Activated naive CD8-positive, alpha-beta T cell treated with anti-CD3 and anti-CD28 coated beads, Interleukin-2, amount 50 U/mL, for 24 hours (primary cell): ENCODE measurements at places on chromosomes 13 and 19.
A peak's percentile ranks its signal among the peaks of the same experiment; 100 is the strongest.

DNA sequence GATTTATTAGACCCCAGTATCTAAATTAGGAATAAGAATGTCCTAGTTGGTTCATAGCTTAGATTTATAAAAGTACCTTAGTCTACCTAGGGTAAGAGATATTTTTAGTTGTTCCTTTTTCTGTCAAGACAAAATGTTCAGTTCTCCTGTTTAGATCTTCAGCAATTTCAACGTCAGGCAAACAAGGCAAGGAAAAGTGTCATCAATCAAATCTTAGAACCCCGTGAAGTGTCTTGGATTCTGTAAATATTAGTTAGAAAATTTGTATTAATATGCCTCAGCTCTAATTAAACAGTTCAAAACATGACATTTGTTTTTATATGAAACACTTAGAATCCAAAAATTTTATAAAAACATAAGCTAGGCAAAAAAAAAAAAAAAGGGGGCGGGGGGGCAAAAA is 296.6 kb downstream of the PCDH9 start:
- no peaks in the 10 kb centered on the region for H3K4me1 ChIP-seq
- no peak overlapping the region for H3K27ac ChIP-seq
- H3K36me3 ChIP-seq: no peaks in the 10 kb centered on the region

DNA sequence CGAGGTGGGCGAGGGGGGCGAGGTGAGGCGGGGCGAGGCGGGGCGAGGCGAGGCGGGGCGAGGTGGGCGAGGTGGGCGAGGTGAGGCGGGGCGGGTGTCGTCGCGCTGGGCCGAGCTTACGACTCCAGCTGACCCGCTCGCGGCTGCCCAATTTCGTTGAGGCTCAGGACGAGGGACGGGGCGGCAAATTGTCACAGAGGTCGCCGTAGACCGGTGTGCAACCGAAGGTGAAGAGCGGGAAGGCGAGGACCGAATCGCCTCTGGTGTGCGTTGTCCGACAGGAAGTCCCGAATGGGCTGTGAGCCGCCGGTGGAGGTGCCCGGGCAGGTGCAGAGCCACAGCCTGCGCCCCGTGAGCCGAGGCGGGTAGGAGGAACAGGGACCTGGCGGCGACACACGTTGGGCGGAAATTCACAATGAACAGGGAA is at the start of gene LACC1:
LACC1 (plus strand) TSS at position 150 of the 427 bp plus-strand sequence. CDS start 1,082 bp downstream, outside the sequence.
- H3K27me3 ChIP-seq: peaks cover 16% of the 10 kb centered on the region
- H3K4me1 ChIP-seq: peaks cover 25% of the 10 kb centered on the region
- peak within 1 kb of the TSS; percentile 86 for H3K27ac ChIP-seq
- peak within 1 kb of the TSS; percentile 84 for H3K4me3 ChIP-seq
- H3K36me3 ChIP-seq: no peaks in the 10 kb centered on the region

DNA sequence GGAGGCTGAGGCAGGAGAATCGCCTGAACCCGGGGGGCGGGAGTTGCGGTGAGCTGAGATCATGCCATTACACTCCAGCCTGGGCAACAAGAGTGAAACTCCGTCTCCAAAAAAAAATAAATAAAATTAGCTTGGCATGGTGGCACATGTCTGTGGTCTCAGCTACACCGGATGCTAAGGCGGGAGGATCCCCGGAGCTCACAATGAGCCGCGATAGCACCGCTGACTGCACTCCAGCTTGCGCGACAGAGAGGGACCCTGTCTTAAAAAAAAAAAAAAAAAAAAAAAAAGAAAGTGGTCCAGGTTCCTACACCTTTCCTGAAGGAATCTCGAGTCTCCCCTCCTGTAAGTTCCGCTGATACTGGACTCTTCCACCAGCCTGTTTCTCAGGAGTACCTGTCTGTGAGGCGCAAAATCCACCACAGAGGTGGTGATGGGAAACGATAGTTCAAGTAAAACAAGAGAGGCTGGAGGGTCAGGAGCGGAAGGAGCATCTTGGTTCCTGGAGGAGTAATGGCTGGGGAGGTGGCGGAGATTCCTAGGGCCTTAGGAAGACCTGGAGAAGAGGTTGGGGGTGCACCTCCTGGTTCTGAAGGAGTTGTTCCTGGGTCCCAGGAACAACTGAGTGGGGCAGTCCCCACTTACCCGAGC is 471 bp downstream of the FUT1 start:
- no peaks in the 10 kb centered on the region for H3K36me3 ChIP-seq
- no peak for DNase-seq
- peak overlapping the region; percentile 72 for H3K4me3 ChIP-seq
- H3K27me3 ChIP-seq: peaks cover 28% of the 10 kb centered on the region
- peaks cover 16% of the 10 kb centered on the region for H3K4me1 ChIP-seq
- no peak overlapping the region for H3K27ac ChIP-seq

GRCh38 chr13:113152691-113152983 is 5.8 kb upstream of the PROZ start:
- DNase-seq: no peak
- H3K4me1 ChIP-seq: peaks cover 16% of the 10 kb centered on the region
- no peaks in the 10 kb centered on the region for H3K36me3 ChIP-seq
- peaks cover 19% of the 10 kb centered on the region for H3K27me3 ChIP-seq
- peak overlapping the region; percentile 64 for H3K27ac ChIP-seq
- H3K4me3 ChIP-seq: peak overlapping the region; percentile 74

- H3K27me3 ChIP-seq: no peaks in the 10 kb centered on the region
- H3K4me3 ChIP-seq: no peak overlapping the region
- H3K36me3 ChIP-seq: peaks cover 12% of the 10 kb centered on the region
Measured at GRCh38 chr13:51729866-51730553, 74.0 kb downstream of the DHRS12 start.

- no peak overlapping the region for H3K4me3 ChIP-seq
- peaks cover 15% of the 10 kb centered on the region for H3K36me3 ChIP-seq
- no peak for DNase-seq
Measured at GRCh38 chr13:49746111-49746510, 46.4 kb downstream of the KPNA3 start.

GRCh38 chr13:84433024-84433423 is 550.8 kb upstream of the SLITRK1 start:
- no peaks in the 10 kb centered on the region for H3K4me1 ChIP-seq
- no peaks in the 10 kb centered on the region for H3K36me3 ChIP-seq
- no peak overlapping the region for H3K4me3 ChIP-seq
- no peak for DNase-seq

- H3K36me3 ChIP-seq: peaks cover 6% of the 10 kb centered on the region
- H3K27me3 ChIP-seq: no peaks in the 10 kb centered on the region
- no peak overlapping the region for H3K4me3 ChIP-seq
- DNase-seq: peak; percentile 43
- peak overlapping the region; percentile 46 for H3K27ac ChIP-seq
Measured at GRCh38 chr13:48214519-48215121, 18.4 kb upstream of the ITM2B start.

- H3K36me3 ChIP-seq: peaks cover 3% of the 10 kb centered on the region
- H3K4me3 ChIP-seq: no peak overlapping the region
- H3K27ac ChIP-seq: no peak overlapping the region
- H3K4me1 ChIP-seq: no peaks in the 10 kb centered on the region
Measured at GRCh38 chr19:29176981-29177754, 35.8 kb downstream of the UQCRFS1 start.

DNA sequence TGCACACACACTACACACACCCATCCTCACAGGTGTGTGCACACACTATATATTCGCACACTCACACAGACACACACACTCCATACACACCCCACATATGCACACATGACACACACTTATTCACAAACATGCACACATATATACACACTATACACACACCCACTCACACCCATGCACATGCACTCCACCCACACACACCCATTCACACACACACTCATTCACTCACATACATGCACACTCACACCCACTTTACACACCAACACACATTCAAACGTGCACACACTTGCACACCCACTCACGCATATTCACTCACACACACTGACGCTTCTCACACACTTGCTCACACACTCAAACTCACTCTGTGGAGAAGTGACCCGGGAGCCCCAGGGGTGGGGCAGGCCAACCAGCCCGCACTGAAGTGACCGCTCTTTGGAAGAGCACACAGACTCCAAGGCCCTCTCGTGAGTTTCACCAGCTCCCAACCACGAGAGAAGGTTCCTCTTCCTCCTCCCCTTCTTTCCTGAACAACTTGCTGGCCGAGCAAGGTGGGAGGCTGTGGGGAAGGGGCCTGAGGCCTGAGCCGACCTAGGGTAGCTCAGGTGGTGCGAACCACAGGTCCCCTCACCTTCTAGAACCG is 86.1 kb upstream of the TM9SF2 start:
- no peaks in the 10 kb centered on the region for H3K27me3 ChIP-seq
- peaks cover 32% of the 10 kb centered on the region for H3K4me1 ChIP-seq
- no peak overlapping the region for H3K27ac ChIP-seq
- H3K36me3 ChIP-seq: peaks cover 13% of the 10 kb centered on the region
- no peak overlapping the region for H3K4me3 ChIP-seq

GRCh38 chr13:97422118-97423054 is 11.6 kb upstream of the RAP2A start:
- no peaks in the 10 kb centered on the region for H3K36me3 ChIP-seq
- H3K4me3 ChIP-seq: no peak overlapping the region
- DNase-seq: no peak
- peaks cover 4% of the 10 kb centered on the region for H3K27me3 ChIP-seq
- no peak overlapping the region for H3K27ac ChIP-seq

- DNase-seq: no peak
- no peak overlapping the region for H3K4me3 ChIP-seq
- no peaks in the 10 kb centered on the region for H3K4me1 ChIP-seq
- no peaks in the 10 kb centered on the region for H3K36me3 ChIP-seq
- peaks cover 2% of the 10 kb centered on the region for H3K27me3 ChIP-seq
- H3K27ac ChIP-seq: no peak overlapping the region
Measured at GRCh38 chr13:52925775-52926285, 77.4 kb upstream of the PCDH8 start.

DNA sequence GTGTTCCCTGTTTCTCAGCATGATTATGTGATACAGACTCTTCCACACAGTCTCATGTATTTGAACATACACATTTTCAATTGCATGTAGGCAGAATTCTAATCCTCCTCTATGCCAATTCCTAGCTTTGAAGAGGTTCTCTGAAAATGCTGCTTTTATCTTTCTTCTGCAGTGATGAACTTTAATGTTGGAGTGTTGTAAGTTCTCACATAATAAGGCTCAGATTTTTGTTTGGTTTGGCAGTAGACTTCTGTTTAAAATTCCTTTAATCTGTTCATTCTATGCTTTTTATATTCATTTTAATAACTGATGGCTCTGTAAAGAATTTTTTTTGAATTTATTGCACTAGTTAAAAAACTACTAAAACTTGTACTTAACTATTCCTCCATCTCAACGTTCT is 225.8 kb downstream of the GGACT start:
- H3K36me3 ChIP-seq: no peaks in the 10 kb centered on the region
- peaks cover 2% of the 10 kb centered on the region for H3K4me1 ChIP-seq
- H3K27me3 ChIP-seq: no peaks in the 10 kb centered on the region
- no peak overlapping the region for H3K4me3 ChIP-seq
- no peak overlapping the region for H3K27ac ChIP-seq

DNA sequence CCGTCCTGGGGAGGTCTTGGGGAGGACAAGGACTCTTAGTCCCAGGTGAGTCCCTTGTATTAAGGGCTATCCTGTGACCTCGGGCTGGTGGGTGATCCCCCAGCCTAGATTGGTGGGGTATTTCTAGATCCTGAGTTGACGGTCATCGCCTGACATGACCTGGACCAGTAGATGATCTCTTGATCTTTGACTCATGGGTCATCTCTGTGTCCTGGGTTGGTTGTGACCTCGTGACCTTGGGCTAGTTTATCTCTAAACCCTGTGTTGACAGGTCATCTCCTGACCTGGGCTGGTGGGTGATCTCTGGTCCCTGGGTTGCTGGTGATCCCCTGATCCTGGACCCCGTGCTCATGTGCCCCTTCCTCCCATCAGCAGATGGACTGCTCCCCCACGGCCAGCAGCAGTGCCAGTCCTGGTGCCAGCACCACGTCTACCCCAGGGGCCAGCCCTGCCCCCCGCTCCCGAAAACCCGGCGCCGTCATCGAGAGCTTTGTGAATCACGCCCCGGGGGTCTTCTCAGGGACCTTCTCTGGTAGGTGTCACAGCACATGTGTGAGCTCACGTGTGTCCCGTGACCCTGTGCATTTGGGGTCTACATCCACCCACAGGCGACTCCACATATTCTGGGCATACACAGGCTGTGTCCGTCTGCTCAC is 6.3 kb downstream of the MIDN start:
- peaks cover 28% of the 10 kb centered on the region for H3K36me3 ChIP-seq
- DNase-seq: no peak
- peaks cover 47% of the 10 kb centered on the region for H3K4me1 ChIP-seq
- H3K27ac ChIP-seq: peak overlapping the region; percentile 59
- no peaks in the 10 kb centered on the region for H3K27me3 ChIP-seq
- no peak overlapping the region for H3K4me3 ChIP-seq

DNA sequence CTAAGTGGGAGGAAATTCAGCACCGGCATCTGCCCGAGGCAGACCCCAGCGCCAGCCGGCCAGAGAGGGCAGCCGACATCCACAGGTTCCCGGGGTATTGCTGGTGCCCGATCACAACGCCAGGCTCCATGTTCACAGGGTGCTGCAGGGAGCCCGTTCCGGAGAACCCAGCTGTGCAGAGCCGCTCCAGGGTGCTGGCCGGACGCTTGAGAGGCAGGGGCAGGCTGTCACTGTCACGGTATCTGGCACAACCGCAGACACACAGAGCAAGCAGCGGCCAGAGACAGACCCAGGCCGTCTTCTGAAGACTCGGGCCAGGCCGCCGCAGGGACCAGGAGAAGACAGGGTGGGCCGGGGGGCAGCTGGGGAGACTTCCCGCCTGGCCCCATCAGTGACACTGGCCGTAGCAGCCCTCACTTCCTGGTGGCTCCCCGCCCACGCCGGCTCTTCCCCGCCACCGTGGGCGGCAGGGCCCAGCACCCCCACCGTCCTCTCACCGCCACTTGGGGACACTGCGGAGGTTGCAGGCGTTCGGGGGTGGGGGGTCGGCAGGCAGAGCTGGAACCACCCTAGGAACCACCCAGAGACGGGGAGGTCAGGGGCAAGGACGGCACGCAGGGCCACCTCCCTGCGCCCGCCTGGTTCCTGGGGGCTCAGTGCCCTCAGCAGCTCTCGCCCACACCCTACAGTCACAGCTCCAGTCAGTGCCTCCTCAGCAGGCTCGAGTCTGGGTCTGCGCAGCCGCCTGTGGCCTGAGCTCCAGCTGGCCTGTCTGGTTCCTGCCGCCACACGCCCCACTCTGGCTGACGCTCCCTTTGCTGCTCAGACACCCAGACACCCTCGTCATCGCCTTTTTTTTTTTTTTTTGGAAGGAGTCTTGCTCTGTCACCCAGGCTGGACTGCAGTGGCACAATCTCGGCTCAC is 3.8 kb downstream of the RNF126 start:
- peaks cover 58% of the 10 kb centered on the region for H3K4me1 ChIP-seq
- no peak for DNase-seq
- H3K27me3 ChIP-seq: no peaks in the 10 kb centered on the region
- peak overlapping the region; percentile 90 for H3K27ac ChIP-seq

- no peaks in the 10 kb centered on the region for H3K4me1 ChIP-seq
- DNase-seq: no peak
- no peaks in the 10 kb centered on the region for H3K36me3 ChIP-seq
- no peak overlapping the region for H3K27ac ChIP-seq
- H3K4me3 ChIP-seq: no peak overlapping the region
Measured at GRCh38 chr19:32168606-32169005, 176.8 kb upstream of the ZNF507 start.
